Neural progenitor cell (in vitro differentiated cells): ENCODE measurements at places on chromosomes 1 and 21.

GRCh38 chr1:117674521-117675400 is 68.9 kb downstream of the TENT5C start:
- H3K27me3 ChIP-seq, result no peaks in the 10 kb centered on the region
- H3K4me1 ChIP-seq, result peaks cover 5% of the 10 kb centered on the region
- H3K36me3 ChIP-seq, result no peaks in the 10 kb centered on the region
- DNase-seq, result no peak
- H3K27ac ChIP-seq, result no peak overlapping the region

DNA sequence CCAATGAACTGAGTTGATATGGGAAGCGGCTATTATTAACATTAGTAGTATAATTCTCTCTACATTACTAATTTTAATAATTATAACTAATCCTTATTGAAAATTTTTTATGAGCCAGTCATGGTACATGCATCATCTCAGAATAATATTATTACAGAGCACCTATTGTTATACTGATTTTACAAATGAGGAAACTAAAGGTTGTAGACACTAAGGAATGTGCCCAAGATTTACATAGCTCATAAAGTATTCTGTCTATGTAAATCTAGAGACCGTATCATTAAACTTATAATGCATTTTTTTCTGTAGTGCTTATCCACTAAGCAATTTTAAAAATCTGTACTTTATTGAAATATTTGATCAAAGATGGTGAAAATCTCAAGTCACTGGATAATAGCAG is 825.9 kb downstream of the PLA2G4A start:
- no peaks in the 10 kb centered on the region for H3K4me1 ChIP-seq
- no peaks in the 10 kb centered on the region for H3K27me3 ChIP-seq
- H3K36me3 ChIP-seq, result no peaks in the 10 kb centered on the region
- no peak overlapping the region for H3K4me3 ChIP-seq
- no peak overlapping the region for H3K27ac ChIP-seq

DNA sequence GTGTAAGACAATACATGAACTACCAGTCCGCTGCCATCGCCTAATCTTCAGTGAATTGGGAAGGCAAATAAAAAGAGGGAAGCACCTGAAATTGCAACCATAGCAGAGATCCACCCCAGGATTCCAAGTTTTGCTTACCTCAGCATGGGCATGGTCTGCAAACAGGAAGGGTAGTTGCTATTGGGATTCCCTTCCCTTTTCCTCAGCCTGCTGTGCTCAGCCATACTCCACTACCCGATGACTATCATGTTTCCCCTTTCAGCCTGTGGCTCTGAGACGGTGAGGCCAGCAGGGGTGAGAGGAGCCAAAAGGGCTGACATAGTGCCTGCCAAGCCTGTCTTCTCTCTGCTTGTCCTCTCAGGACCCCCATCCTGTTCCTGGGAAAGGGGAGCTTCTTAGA is 64.2 kb downstream of the GPR137B start:
- no peaks in the 10 kb centered on the region for H3K27me3 ChIP-seq
- no peak overlapping the region for H3K4me3 ChIP-seq
- peak overlapping the region; percentile 42 for H3K27ac ChIP-seq
- H3K4me1 ChIP-seq, result peaks cover 30% of the 10 kb centered on the region
- peak; percentile 55 for DNase-seq

- no peak for DNase-seq
- H3K27ac ChIP-seq, result no peak overlapping the region
- no peak overlapping the region for H3K4me3 ChIP-seq
- H3K4me1 ChIP-seq, result peaks cover 18% of the 10 kb centered on the region
- H3K27me3 ChIP-seq, result no peaks in the 10 kb centered on the region
These were observed 375.9 kb downstream of the PTBP2 start for GRCh38 chr1:97097404-97097925.

- peak; percentile 74 for DNase-seq
- no peak overlapping the region for H3K4me3 ChIP-seq
- no peaks in the 10 kb centered on the region for H3K36me3 ChIP-seq
These were observed 2.4 kb upstream of the C8B start for GRCh38 chr1:56967900-56968832.
